NCI-H1092 treated with DMSO at 0.1 percent for 48 hours (cell line): ENCODE measurements at places on chromosomes 12 and 14.
A peak's percentile ranks its signal among the peaks of the same experiment; 100 is the strongest.

DNA sequence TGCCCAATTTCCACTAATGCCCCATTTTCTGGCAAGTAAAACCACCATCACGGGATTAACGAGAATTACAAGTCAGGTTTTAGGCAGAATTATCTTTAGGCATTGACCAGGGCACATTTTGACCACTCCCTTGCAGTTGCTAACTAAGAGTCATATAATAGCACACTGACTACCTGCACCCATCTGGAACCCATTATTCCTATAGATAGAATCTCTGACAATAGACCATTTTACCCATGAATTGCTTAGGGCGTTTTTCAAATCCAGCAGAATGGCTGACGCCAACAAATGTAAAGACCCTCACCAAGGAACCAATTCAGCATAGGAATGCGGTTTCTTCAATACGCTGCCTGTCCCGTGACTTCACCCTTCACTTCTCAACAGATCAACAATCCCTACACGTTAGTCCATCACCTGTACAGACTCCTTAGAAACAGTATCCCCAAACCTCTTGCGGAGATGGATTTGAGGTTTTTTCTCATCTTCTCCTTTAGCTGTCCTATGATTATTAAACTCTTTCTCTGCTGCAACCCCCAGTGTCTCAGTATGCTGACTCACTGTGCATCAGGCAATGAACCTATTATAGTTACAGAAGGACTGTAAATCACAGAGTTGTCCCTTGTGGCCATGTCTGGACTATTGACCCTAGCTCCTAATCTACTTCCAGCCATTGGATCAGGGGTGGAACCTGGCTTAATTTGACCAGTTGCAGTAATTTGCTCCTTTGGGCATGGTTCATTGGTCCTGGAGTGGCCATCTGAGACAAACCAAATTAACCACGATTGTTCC lies 177.3 kb upstream of the PLXNC1 start:
- no peak for DNase-seq

DNA sequence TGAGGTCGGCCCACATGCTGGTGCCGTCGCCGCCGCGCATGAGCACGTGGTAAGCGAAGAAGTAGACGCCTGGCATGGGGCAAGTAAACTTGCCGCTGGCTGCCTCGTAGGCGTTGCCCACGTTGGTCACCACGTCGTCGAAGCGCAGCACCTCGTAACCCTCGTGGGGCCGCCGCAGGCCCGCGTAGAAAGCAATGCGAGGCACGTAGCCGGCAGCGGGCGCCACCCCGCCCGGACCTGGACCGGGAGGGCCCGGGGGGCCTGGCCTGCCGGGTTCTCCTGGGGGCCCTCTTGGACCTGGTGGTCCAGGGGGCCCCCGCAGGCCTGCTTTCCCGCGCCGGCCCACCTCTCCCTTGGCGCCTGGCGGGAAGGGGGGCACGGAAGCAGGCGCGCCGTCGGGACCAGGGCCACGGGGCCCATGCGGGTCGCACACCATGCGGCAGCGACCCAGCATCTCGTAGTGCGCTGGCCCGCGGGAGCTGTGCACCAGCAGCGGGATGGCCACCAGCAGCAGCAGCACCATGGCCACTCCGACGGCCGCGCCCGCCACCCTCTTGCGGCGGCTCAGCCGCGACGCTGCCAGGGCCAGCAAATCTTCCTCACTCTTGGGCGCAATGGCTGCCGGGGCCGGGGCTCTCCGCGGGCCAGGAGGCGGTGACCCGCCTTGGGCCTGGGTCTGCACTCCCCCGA lies 888 bp downstream of the C1QL4 start:
- no peak for DNase-seq

GRCh38 chr14:98708555-98708954 lies 563.4 kb downstream of the BCL11B start:
- DNase-seq = no peak

DNA sequence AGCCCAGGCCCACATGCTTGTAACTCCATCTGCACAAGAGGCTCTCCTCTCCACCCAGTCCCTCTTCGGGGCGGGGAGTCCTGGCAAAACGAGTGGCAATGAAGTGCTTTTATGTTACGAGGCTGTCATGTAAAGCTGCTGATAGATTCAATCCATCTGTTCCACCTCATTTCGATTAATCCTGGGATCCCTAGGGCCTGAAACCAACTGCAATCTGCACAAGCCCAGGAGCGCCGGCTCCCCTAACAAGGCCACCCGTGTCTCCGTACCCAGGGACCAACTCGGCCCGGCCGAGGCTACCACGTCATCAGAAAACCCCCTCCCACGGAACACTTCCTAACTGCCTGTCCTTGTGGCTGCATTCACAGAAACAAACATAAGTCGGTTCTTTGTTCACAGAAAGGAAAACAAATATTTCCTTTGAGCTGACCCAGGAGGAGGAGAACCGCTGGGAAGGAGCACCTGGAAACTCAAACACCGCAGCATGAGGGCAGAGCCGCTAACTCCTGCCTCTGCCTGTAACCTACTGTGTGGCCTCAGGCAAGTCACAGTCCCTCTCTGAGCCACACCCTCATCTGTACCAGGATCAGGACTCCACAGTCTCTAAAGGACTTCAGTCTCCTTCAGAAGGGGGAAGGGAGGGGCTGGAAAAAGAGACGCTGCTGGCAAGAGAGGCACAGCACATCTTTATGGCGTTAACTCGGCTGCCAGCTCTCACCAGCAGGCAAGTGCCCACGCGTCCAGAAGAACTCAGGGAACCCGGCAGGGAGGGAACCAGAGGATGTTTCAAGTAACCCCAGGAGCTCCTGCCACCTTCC lies 47.8 kb downstream of the CCDC88C start:
- DNase-seq = peak; percentile 81

DNA sequence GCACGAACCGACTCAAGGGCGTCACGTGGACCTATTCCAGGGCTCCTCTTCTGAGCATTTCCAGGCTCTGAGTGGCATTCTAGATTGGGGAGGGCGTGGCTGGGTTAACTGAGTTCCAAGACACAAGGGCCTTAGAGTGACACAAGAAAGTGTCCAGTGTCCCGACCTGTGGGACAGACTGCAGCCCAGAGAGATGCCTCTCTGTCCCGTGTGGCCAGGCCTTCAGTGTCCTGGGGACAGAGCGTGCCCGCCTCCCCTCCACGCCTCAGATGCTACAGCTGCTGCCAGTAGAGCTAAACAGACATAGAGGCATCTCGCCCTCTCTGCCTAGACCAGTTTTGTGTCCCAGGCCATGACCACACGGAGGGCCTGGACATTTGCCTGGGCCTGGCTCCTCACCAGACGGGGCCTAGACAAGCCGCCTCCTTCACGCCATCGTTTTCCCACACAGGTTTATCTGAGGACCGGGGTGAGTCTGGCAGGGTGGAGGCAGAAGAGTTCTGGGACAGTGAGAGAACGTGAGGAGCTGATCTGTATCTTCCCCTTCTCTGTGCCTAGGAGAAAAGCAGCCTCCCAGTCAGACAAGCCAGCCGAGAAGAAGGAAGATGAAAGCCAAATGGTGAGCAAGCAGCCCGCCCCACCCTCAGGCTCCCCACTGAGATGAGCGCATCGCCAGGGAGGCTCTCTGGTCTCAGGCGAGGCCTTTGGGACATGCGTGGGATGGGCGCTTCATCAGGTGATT lies 27.1 kb downstream of the DEGS2 start:
- DNase-seq = no peak

DNA sequence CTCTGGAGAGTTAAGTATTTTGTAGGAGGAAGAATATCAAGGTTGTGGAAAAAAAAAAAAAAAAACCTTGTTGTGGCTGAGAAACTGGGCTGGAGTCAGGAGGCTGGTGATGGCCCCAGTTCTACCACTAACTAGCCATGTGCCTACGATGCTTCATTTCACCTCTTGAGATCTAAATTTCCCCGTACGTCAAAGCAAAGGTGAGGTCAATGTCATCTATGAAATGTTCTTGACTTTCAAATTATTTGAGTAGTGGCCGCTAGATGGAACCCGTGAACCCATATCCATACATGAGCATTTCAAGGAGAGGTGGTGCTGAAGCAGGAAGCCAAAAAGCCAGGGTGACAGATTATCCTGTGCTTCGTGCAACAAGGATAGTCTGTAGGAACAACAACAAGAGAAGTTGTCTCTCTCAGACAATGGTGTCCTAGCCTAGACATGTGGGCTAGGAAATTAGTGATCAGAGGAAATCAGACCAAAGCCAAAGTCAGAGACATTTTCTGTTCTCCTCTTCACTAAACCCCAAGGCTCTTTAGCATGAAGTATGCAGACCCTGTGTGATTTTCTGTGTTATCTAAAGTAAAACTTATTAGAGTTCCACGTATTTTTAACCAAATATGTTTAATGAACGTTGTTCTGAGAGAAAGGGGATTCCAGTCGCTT lies 95.5 kb upstream of the ETV6 start:
- peak; percentile 62 for DNase-seq

GRCh38 chr12:101697930-101698799 lies 725 bp downstream of the CHPT1 start:
- peak; percentile 51 for DNase-seq

DNA sequence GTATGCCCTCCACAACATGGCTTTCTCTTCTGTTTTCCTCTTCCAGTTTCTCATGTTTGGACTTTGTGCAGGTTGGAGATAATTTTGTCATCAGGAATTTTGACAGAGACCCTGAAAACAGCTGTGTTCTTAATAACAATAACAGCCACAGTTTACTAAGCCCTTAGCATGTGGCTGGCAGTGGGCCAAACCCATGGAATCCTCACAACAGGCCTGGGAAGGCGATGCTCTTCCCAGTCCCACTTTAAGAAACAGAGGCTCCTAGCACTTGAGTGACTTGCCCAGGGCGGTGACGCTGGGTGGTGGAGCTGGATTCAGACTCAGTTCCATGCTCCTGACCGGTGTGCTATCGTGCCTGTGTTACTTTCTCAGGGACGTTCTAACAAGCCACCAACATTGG lies 20.1 kb upstream of the PLEKHG3 start:
- DNase-seq = no peak

DNA sequence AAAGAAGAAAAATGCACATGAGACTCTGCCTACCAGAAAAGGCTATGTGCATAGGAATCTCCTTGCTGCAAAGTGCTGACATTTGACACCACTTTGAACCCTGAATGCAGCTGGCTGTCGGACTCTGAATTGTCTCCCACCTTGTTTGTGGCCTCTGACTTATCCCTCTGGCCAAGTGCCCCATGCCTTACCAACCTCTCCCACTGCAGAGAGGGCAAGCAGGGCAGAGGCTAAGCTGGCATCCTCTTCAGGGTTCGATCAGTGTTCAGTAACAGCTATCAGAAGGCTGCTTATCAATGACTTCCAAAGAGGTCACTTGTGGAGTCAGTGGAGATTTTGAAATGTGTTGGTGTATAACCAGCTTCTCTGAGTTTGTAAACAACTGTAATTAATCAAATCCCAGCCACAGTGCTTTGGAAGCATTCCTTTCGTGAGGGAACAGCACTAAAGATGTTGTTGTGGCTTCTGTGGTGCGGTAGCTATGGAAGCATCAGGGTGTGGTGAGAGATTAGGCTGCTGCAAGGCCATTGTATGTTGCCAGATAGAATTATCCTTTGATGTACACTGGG lies 22.6 kb upstream of the BMP4 start:
- no peak for DNase-seq

GRCh38 chr12:40586823-40587222 lies 105.4 kb upstream of the CNTN1 start:
- DNase-seq = no peak

DNA sequence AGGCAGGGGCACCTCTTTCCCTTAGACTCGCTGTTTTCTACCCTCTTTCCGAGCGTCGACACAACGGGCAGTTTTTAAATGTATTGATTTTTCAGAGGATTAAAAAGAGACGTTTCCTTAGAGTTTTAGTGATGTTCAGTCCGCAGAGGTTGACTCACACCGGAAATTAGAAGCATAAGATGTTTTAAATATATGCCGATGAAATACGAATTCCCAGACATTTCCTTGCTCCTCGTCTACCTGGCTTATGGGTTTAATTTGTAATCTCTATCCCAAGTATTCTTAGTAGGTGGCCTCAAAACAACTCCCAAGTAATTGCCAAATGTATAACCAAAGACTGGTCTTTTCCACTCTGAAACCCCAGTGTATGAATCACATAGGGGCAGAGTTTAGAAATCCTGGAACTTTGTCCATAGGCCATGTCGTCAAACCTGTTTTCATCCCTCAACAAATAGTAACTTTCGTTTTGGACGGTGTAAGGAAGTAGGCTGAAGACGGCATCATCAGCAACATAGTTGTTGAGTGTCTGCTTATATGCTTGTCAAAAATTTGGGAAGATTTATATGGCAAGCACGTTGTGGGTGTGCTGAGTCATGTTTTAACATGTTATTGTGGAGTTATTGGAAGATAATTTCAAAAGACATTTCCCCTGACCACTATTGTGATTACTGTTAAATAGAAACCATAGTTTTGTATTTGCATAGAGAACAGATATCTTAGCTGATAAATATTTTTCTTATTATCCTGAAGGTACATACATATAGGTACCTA lies 824 bp downstream of the TBK1 start:
- DNase-seq = peak; percentile 21

- DNase-seq = no peak
Observed at GRCh38 chr12:132277374-132277941, 51.9 kb downstream of the GALNT9 start.

- DNase-seq = no peak
Observed at GRCh38 chr14:81341781-81342180, 58.3 kb downstream of the STON2 start.

- DNase-seq = no peak
Observed at GRCh38 chr12:130437555-130438242, 100.0 kb downstream of the PIWIL1 start.

- no peak for DNase-seq
Observed at GRCh38 chr14:105168979-105169507, 467 bp upstream of the JAG2 start.

DNA sequence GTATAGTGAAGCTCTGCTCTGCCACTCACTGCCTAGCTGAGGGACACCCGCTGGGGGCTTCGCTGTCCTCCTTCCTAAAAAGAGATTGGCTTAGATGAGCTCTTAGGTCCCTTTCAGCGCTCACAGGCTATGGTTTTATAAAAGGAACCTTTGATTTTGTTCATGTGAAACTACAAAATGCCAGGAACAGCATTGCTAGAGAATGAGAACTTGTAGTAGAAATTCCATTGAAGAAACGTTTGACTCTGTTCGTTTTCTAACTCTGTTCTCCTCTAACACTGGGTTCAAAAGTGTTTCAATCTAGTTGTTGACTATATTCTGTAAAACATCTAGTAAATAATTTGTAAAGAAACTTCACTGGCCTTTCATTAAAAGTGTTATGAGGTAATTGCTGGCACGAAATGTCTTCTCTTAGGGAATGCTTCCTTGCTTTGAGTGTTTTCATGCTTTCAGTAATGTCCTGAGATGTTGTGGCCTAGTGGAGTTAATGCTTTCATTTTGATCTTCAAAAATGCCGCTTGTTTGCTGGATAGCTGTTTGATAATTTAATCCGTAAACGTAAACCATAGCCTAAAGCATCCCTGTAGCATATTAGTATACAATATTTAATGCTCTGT lies 1.6 kb downstream of the MARK3 start:
- no peak for DNase-seq

- DNase-seq = no peak
Observed at GRCh38 chr14:53195949-53196348, 42.8 kb upstream of the DDHD1 start.

DNA sequence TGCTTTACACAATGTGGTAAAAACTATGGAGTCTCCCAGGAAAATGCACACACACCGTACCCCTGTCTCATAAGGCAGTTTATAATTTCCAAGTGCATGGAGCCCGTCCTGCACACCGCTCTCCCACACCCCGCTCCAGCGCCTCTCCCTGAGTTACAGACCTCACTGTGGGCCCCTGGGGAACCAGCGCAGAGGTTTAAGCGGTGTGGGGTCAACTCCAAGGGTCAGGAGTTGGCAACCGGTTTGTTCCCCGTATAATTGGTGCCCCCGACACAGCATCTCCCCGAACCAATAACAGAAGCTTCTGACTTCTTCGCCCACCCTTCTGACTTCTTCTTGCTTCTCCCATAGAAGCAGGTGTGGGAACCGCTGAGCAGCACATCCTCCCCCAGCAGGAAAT lies 58.4 kb upstream of the DDX11 start:
- no peak for DNase-seq

GRCh38 chr12:51536159-51536558 lies 54.9 kb upstream of the SCN8A start:
- DNase-seq = no peak
